NAMALWA (cell line): ENCODE measurements at places on chromosomes 5 and 9.
A peak's percentile ranks its signal among the peaks of the same experiment; 100 is the strongest.

- no peak for DNase-seq
Observed at GRCh38 chr9:89036891-89037290, 45.6 kb downstream of the S1PR3 start.

- peak; percentile 53 for DNase-seq
Observed at GRCh38 chr5:26024774-26025173, 1013.6 kb downstream of the CDH9 start.

DNA sequence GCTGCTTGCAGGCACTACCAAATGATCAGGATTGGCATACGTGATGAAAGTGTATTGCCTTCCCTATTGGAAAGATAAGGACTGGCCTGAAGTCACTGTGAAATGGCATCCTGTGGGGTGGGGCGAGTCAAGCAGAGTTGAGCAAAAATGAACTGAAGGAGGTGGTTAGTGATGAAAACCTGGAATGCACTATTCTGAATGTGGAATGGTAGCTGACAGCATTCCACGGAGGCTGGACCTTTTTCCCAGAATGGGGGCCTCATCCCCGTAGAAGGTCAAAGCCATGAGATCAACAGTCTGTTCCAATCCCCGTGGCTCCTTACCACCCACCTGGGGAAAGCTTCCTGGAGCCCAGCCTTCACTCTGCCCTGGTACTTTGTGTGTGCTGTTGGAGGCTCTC lies 37.7 kb downstream of the ASS1 start:
- DNase-seq: no peak

DNA sequence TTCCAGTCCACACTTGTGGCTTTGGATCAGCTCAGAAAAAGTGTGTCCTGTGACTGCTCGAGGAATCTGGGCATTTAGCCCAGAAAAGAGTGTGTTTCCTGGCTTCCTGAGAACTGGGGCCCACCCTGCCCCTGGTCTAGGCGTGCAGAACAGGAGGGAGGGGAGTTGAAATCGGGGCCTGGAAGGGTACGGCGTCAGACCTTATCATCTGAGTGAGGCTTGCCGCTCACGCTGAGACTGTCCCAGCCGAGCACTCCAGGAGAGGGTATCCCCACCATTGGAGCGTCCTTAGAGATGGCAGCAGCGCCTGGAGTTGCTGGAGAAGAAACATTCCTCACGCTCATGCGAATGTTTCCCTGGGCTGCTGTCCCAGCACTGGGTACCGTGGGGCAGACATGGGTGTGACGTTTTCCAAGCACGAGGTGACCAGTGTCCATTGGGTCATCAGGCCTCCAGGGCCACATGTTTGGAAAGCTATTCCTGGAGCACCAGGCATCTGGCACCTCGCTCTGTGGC lies 22.5 kb downstream of the NEK6 start:
- DNase-seq: no peak

GRCh38 chr5:157574456-157575380 lies 857 bp downstream of the ADAM19 start:
- peak; percentile 61 for DNase-seq

DNA sequence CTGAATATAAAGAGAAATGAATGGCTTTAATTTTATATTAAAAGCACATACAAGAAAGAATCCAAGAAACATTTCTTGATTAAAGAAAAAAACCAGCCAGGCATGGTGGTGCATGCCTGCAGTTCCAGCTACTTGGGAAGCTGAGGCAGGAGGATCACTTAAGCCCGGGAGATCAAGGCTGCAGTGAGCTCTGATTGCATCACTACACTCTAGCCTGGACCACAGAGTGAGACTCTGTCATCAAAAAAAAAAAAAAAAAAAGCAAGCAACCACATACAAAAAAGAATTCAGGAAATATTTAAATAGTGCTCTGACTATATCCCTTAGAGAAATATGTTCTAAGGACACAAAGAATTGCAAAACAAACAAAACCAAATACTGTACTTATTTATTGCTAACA lies 2.5 kb upstream of the PLAC8L1 start:
- DNase-seq: no peak

DNA sequence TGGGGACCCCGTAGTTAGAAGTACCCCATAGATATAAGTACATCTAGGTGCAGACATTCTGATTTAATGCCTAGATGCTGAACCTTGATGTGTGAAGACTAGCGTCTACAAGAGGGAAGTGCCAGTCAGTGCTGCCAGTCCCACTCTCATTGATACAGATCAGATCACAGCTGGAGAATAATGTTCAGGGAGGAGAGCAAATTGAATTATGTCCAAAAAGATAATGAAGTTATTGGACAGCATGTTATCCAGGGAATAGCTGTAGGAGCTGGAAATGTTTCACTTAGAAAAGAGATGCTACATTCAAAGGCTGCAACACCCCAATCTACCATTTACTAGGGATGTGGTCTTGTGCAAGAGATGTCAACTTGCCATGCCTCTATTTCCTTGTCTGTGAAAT lies 15.9 kb upstream of the RNF183 start:
- DNase-seq: no peak

GRCh38 chr9:98687911-98688310 lies 20.8 kb downstream of the GABBR2 start:
- no peak for DNase-seq

GRCh38 chr5:95398989-95399388 lies 7.8 kb downstream of the FAM81B start:
- DNase-seq: no peak

DNA sequence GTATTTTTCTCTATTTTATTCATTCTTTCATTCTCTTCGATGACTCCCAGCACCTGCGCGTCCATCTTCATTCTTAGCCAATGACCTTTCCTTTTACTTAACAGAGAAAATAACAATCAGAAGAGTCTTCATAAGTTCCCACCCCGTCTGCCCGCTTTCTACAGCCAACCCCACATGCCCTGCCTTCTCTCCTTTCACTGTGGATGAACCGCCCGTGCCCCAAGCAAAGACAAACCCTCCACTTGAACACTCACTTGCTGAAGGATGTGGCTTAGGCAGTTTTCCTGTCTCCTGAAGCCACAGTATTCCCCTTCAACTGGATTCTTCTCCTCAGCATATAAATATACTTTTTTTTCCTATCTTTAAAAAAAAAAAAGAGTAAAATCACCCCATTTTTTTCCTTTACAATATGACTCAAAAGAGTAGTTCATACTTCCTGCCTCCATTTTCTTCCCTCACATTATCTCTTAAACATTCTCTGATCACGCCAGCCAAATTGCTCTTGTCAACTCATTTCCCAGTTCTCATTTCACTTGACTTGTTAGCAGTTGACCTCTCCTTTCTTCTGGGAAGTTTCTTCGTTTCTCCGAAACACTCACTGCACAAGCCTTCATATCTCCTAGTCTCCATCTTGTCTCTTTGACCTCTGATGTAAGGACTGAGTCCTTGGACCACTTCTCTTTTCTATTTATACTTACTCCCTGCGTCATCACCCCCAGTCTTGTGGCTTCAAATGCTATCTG lies 11.1 kb downstream of the NIPSNAP3B start:
- DNase-seq: peak; percentile 93

DNA sequence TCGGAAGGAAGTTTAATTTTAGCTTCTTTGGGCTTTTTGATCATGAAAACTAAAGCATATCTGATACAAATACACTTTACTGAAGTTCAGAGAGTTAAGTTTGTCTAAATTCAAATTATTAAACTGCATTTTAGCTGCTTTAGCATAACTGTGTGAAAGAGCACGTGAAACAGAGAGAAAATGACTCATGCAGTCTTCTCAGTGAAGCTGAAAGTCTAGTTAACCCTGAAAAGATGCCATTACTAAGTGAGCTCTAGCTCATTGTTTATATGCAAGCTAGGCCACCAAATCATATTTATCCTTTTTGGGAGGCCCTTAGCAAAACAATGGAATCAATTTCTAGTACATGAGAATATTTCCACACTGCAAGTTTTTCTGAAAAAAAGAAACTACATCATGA lies 27.6 kb downstream of the TPD52L3 start:
- DNase-seq: no peak

DNA sequence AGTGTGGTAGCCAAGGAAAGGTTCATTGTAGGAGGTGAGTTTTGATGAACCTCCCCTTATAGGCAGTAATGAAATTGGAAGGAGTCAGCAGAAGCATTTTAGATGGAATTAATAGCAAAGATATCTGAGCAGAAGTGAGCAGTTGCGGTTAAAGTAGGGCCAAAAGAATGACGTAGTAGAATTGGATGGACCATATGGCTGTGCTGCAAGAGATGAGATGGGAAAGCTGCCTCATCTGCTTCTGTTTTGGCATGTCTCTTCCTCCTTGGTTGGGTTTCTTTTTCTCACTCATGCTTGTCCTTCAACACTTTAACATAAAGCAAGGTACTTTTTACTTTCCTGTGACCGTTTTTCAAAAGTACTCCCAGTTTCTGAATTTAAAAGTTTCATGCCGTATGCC lies 55.8 kb downstream of the AQP7 start:
- no peak for DNase-seq

GRCh38 chr5:30604648-30605262 lies 588.7 kb upstream of the CDH6 start:
- no peak for DNase-seq

- no peak for DNase-seq
Observed at GRCh38 chr9:27471366-27471765, 52.7 kb upstream of the IFNK start.

DNA sequence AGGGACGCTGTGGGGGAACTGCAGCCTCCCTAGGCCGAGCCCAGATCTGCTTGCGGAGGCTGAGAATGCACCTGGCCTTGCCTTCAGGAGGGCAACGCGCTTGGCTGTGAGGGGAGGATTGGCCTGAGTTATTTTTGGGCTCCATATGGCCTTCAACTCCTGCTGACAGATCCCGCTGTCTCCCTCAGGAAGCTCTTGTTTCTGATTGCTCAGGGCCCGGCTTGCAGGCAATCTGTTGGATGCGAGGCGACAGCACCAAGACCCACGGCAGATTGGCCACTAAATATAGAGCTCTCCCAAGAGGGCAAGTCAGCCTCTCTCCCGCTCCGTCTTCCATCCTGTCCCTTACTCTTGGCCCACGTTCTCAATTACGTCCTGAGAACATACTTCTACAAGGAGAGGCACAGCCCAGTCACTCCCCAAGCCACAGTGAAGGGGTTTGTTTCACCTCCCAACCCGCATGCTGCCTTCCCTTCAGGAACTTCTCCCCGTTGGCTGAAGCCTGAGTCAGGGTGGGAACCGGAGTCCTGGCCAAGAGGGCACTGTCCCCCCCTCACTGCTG lies 53.6 kb downstream of the RASGEF1C start:
- no peak for DNase-seq

DNA sequence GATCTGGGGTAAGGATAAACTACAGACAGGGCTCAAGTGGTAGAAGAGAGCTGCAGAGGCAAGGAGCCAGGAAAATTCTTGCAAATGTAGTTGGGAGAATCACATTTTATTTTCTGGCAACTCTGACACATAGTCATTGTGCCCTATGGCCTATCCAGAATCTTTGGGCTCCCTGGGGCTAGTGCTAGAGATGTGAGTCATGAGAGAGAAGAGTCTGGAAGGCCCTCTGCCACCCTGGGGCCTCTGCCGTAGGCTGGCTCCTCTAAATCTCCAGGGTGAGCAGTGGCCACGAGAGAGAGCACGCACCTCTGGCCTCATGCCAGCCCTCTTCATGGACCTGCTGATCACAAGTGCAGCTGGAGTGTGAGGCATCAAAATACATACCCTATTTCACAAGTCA lies 74.3 kb upstream of the SSBP2 start:
- DNase-seq: peak; percentile 5

GRCh38 chr5:62650197-62650596 lies 71.6 kb downstream of the LRRC70 start:
- no peak for DNase-seq

- no peak for DNase-seq
Observed at GRCh38 chr5:176748073-176748966, 62.0 kb upstream of the UNC5A start.

DNA sequence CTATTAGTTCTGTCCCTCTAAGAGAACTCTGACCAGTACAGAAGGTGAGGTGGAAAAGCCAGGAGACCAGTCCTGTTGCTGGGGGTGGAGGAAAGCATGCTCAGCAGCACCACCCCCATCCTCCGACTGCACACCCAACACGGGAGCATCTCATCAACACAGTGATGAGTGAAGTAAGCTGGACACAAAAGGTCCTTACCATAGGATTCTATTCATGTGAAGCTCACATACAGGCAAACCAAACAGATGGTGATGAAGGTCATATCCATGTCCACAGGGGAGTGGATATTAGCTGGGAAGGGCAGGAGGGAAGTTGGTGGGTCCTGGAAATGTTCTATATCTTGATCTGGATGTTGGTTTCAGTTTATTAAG lies 14.8 kb upstream of the MARCHF6 start:
- DNase-seq: no peak

DNA sequence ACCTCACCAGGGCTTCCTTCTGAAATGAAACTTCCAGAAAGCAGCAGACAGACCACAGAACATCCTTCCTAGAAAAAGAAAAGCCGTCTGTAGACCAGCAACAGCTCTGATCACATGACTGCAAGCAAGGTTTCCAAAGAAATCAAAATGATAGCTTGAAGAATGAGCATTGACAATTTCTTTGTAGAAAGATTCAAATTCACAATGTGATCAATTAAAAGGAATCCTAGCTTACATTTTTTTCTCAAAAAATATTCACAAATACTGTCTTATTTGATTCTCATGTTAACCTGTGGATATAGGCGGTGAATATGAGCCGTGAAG lies 144.9 kb downstream of the MTX3 start:
- no peak for DNase-seq

DNA sequence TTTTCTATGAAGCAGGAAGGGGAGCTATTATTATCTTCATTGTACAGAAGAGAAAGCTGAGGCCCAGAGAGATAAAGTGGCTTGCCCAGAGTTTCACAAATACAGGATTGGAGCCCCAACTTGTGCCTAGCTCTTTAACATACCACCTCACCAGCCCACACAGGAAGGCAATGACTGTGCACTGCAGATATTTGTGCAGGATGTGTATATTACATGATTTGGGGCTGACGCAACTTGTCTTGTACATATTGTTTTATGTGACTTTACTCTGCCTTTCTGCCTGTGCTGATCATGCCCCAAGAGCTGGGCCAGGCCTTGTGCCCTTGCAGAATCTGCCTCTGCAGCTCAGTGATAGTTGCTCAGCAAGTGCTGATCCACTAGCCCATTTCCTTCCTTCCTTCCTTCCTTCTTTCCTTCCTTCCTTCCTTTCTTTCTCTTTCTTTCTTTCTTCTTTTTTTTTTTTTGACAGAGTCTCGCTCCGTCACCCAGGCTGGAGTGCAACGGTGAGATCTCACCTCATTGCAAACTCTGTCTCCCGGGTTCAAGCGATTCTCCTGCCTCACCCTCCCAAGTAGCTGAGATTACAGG lies 106.6 kb upstream of the TBCA start:
- no peak for DNase-seq

- DNase-seq: peak; percentile 75
Observed at GRCh38 chr5:151150471-151151262, 6.9 kb downstream of the ANXA6 start.

DNA sequence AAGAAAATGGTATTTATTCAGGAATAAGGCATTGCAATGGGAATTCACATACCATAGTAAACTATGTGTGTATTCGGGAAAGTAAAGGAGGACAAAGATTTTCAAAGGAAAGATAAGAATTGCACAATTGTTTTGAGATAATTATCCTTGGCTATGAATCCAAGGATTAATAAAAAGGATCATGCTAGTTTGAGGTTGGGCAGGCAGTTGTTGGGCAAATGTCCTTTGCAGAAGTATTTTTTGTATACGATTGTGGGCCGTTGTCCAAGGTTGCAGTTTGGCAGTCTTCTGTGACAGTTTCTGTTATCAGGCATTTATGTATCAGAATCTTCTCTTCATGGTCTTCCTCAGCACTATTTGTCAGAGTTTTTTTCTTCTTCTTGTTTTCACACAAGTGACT lies 10.6 kb upstream of the UBAP2 start:
- DNase-seq: no peak

GRCh38 chr5:132867046-132867451 lies 607 bp downstream of the UQCRQ start:
- peak; percentile 53 for DNase-seq
